ENCODE measurements at places on chromosomes 2 and 18. TPM values are rescaled to one million over a fixed set of nuclear protein-coding genes. Genes with fewer than 3 reads are reported as not detected.

GRCh38 chr18:33470216-33470615 lies 29.7 kb upstream of the CCDC178 start:
- DNase-seq, result no peak
- no peaks in the 10 kb centered on the region for H3K4me1 ChIP-seq
- H3K36me3 ChIP-seq, result no peaks in the 10 kb centered on the region

DNA sequence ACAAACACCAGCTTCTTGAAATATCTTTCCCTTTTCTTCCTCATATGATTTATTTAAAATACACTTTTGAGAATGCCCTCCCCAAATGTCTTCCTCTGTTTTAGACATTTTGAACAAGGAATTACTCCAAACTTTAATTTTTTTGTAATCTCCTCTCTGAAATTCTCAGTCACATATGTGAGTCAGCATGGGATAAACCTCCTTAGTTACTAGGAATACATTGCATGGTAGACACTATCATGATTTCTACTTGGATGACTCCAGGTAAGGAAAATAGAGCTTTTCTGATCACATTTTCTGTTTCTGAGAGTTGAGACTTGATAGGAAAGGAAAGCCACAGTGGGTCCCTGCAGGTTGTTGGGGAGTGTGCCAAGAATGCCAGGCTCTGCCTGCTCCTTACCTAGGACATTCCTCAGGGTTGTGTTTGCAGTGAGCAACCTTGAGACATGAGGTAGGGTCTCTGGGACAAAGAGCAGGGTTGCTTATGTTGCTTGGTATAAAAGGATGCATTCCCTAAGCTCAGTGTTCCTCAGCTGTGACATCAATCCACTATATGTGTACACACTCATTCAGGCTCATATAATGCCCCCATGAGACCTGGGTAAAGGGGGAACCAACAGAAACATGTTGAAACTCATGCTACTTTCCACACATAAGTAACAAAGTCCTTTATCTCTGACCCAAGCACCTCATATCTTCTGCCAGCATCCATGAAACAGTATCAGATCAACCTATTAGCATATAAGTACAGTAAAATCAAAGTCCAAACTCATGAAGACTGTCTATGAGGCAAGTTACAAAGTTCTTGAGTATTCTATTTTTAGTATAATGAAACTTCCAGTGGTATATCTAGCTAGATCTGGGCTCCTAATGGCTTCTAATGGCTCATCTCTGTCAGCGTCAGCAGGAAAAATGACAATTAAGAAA lies 112.8 kb upstream of the SCN1A start:
- no peaks in the 10 kb centered on the region for H3K27me3 ChIP-seq
- H3K4me3 ChIP-seq, result no peak overlapping the region
- DNase-seq, result no peak
- H3K4me1 ChIP-seq, result no peaks in the 10 kb centered on the region
- no peak overlapping the region for H3K27ac ChIP-seq

DNA sequence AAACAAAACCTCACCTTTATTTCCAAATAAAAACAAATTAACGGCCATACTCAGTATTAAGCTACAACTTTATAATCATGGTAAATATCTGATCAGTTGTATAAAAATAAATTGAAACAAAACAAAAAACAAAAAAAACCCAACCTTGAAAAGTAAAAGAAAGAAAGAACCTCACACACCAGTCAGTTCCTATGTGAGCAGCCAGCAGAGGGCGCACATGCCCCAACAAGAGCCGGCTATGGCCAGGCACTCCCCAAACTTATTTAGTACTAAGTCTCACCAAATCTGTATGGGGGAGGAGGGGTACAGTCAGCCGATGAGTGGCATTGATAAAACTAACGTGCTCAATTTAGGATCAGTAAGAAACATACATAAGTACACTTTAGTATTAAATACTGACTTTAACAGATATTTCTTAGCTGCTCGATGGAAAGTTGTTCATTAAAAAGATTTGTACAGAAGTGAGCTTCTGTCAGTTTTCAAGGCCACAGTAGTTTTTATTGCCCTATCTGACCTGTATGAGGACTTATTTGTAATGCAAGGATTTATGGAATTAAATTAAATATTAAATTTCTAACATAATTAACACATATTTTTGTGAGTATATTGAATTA lies 172.6 kb downstream of the TCF4 start:
- H3K27ac ChIP-seq, result no peak overlapping the region
- H3K4me1 ChIP-seq, result no peaks in the 10 kb centered on the region
- no peaks in the 10 kb centered on the region for H3K27me3 ChIP-seq
- DNase-seq, result peak; percentile 78
- no peak overlapping the region for H3K4me3 ChIP-seq

- no peaks in the 10 kb centered on the region for H3K36me3 ChIP-seq
- no peak for DNase-seq
- peaks cover 79% of the 10 kb centered on the region for H3K4me1 ChIP-seq
- H3K27ac ChIP-seq, result peak overlapping the region; percentile 99
- no peak overlapping the region for H3K4me3 ChIP-seq
- H3K27me3 ChIP-seq, result no peaks in the 10 kb centered on the region
These were observed 47.1 kb downstream of the SLC4A1AP start for GRCh38 chr2:27710640-27711430.

- no peak overlapping the region for H3K27ac ChIP-seq
- DNase-seq, result no peak
- no peaks in the 10 kb centered on the region for H3K4me1 ChIP-seq
These were observed 55.8 kb downstream of the HRH4 start for GRCh38 chr18:24516261-24516660.

DNA sequence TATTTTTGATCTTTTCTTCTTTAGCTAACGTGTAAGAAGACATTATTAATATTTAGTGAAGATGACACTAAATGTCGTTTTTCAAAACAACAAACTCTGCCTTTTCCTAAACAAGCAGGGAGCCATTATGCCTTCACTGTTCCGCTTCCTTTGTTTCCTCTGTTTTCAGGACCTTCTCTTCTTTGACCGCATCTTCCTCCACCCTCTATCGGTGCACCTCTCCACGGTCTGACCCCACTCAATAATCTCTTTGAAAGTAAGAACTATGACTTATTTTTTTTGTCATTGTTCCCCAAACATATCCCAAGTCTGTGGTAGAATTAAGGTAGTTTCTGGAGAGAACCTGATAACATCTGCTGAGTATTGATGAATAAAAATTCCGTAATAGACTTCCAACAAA lies 5.8 kb upstream of the SCN1A start:
- no peaks in the 10 kb centered on the region for H3K4me1 ChIP-seq
- no peak for DNase-seq
- H3K4me3 ChIP-seq, result no peak overlapping the region

GRCh38 chr2:228747483-228747882 lies 523.6 kb downstream of the PID1 start:
- no peaks in the 10 kb centered on the region for H3K27me3 ChIP-seq
- no peaks in the 10 kb centered on the region for H3K36me3 ChIP-seq
- no peak for DNase-seq
- H3K27ac ChIP-seq, result no peak overlapping the region
- H3K4me3 ChIP-seq, result no peak overlapping the region
- H3K4me1 ChIP-seq, result no peaks in the 10 kb centered on the region

- no peaks in the 10 kb centered on the region for H3K36me3 ChIP-seq
These were observed 8.4 kb upstream of the NMI start for GRCh38 chr2:151297882-151298281.

- H3K27ac ChIP-seq, result peak overlapping the region; percentile 9
- no peaks in the 10 kb centered on the region for H3K36me3 ChIP-seq
- H3K4me1 ChIP-seq, result peaks cover 16% of the 10 kb centered on the region
- DNase-seq, result no peak
- H3K4me3 ChIP-seq, result no peak overlapping the region
These were observed 56.1 kb downstream of the TNP1 start for GRCh38 chr2:216803791-216804190.

DNA sequence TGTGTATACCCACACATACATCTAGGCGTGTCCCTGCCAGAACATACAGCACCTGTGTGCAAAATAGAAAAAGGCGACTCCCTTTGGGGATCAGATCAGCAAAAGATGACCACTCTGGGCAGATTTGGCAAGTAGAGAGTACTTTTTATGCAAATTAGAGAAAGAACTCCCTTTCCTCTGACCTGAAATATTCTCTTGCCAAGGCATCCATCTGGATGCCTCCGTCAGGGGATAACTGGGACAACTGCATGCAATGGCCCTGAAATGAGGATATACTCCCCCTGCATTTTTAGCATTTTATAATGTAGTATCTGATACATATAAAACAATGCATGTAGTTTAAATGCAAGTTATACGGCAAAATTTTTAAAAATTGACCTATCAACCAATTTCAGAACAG lies 247.7 kb downstream of the ICOS start:
- H3K4me1 ChIP-seq, result peaks cover 3% of the 10 kb centered on the region
- no peaks in the 10 kb centered on the region for H3K36me3 ChIP-seq
- no peak overlapping the region for H3K27ac ChIP-seq
- H3K4me3 ChIP-seq, result no peak overlapping the region
- DNase-seq, result no peak

GRCh38 chr2:206149330-206149729 lies 9.9 kb downstream of the NDUFS1 start:
- peaks cover 36% of the 10 kb centered on the region for H3K36me3 ChIP-seq
- no peak for DNase-seq
- no peaks in the 10 kb centered on the region for H3K27me3 ChIP-seq
- no peak overlapping the region for H3K27ac ChIP-seq
- H3K4me1 ChIP-seq, result no peaks in the 10 kb centered on the region
- no peak overlapping the region for H3K4me3 ChIP-seq

- peaks cover 11% of the 10 kb centered on the region for H3K4me1 ChIP-seq
- H3K4me3 ChIP-seq, result no peak overlapping the region
- H3K36me3 ChIP-seq, result no peaks in the 10 kb centered on the region
These were observed 17.5 kb upstream of the DPP4 start for GRCh38 chr2:162091325-162092007.

DNA sequence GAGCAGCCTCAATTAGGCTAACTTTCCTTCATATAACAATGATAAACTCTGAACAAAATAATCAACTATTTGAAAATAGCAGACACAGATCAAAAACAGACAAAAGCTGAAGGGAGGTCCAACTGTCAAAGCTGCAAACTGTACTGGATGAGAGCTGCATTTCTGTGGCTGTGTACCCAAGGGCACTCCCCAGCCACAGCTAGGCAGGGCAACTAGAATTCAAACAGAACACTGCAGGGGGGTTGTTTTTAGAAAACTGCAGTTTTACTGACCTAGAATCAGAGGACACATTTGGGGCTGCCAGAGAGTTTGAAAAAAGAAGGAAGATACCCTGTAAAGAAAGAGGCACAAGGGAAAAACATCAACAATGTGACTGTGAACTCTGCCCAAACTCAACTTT lies 56.8 kb downstream of the SMAD2 start:
- H3K36me3 ChIP-seq, result no peaks in the 10 kb centered on the region
- H3K27ac ChIP-seq, result no peak overlapping the region
- H3K4me1 ChIP-seq, result no peaks in the 10 kb centered on the region
- no peak overlapping the region for H3K4me3 ChIP-seq
- DNase-seq, result no peak
- H3K27me3 ChIP-seq, result no peaks in the 10 kb centered on the region

- DNase-seq, result no peak
- H3K27me3 ChIP-seq, result no peaks in the 10 kb centered on the region
- no peak overlapping the region for H3K27ac ChIP-seq
- no peak overlapping the region for H3K4me3 ChIP-seq
- peaks cover 6% of the 10 kb centered on the region for H3K4me1 ChIP-seq
These were observed 12.1 kb downstream of the DOCK10 start for GRCh38 chr2:225030203-225030602.

GRCh38 chr2:41321351-41321750 lies 726.5 kb upstream of the PKDCC start:
- no peaks in the 10 kb centered on the region for H3K36me3 ChIP-seq
- H3K27me3 ChIP-seq, result no peaks in the 10 kb centered on the region
- no peak overlapping the region for H3K4me3 ChIP-seq
- DNase-seq, result no peak

- no peak overlapping the region for H3K27ac ChIP-seq
- DNase-seq, result no peak
- H3K36me3 ChIP-seq, result no peaks in the 10 kb centered on the region
These were observed 35.1 kb downstream of the CCBE1 start for GRCh38 chr18:59661891-59662701.

DNA sequence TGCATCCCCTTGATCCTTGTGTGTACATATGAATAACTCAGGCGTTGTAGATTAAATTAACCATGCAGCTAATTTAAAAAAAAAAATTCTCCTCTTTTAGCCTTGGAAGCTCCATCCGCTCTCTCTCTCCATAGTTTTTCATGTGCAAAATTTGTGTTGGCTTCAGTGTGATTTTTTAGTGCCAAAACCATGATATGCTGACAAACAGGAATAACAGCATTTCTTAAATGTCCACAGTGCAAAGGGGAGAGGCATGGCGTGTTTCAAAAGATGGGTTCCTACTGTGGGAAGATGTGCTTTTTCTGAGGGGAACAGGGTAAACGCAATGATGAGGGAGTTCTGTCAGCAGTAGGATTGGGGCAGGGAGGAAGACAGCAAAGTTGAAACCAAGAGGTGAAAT lies 247.0 kb downstream of the ICOS start:
- no peaks in the 10 kb centered on the region for H3K27me3 ChIP-seq
- H3K4me3 ChIP-seq, result no peak overlapping the region
- H3K36me3 ChIP-seq, result no peaks in the 10 kb centered on the region
- DNase-seq, result no peak
- H3K27ac ChIP-seq, result no peak overlapping the region

The SLC4A5 gene
- 2.2 TPM for total RNA-seq

The KYNU gene
- 14.3 TPM for total RNA-seq

The ALK gene
- total RNA-seq, result 2.0 TPM

The PROKR1 gene
- total RNA-seq, result not detected

The ZNF385B gene
- total RNA-seq, result 1.9 TPM

The MC4R gene
- total RNA-seq, result not detected

The FZD7 gene
- 14.4 TPM for total RNA-seq

The POTEI gene
- not detected for total RNA-seq
